ENCODE measurements at places on chromosomes 3 and 15. TPM values are rescaled to one million over a fixed set of nuclear protein-coding genes. Genes with fewer than 3 reads are reported as not detected.

GRCh38 chr3:134749802-134750553 lies 45.1 kb upstream of the EPHB1 start:
- no peak for DNase-seq

DNA sequence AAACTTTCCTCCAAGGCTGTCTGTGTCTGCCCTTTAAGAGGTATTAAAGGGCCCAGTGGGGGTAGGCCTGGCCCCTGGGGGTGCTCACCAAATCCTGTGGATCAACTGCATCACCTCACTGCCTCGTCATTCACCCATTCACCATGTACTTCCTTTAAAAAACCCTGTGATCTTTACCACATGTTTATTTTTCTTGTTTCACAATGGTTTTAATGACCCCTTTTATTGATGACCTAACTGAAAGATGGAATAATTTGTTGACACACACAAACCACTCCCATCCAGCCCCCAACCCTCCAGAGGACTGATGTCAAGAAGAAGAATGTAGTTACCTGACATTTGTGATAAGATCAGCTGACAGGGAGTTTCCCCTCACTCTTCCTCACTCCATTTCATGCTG lies 40.8 kb downstream of the KCNAB1 start:
- DNase-seq = no peak

DNA sequence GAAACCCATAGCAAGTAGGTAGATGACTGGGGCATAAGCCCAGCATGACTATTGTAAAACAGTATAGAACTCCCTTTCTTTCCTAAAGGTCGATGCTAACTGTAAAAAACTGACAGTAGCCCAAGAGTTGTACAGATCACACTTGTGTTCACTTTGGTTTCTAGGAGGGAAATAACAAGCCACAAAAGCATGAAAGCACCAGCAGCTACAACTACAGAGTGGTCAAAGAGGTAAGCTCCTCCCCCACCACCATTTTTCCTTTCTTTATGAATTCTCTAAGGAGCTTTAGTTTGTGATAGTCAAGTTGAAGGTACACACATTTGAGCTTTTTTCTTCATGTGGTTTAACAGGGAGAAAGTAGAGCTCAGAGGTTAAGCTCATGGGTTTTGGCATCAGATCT lies 191.0 kb downstream of the ITPR1 start:
- DNase-seq = no peak

GRCh38 chr15:55628369-55628730 lies 40.2 kb upstream of the PYGO1 start:
- DNase-seq = no peak

SOX14 gene
- total RNA-seq = not detected

GRCh38 chr15:45456212-45457106 lies 66.1 kb downstream of the SLC30A4 start:
- DNase-seq = peak; percentile 31

TAGLN3 gene
- total RNA-seq = not detected

GRCh38 chr3:121165397-121165837 lies 257.4 kb downstream of the STXBP5L start:
- no peak for DNase-seq

DNA sequence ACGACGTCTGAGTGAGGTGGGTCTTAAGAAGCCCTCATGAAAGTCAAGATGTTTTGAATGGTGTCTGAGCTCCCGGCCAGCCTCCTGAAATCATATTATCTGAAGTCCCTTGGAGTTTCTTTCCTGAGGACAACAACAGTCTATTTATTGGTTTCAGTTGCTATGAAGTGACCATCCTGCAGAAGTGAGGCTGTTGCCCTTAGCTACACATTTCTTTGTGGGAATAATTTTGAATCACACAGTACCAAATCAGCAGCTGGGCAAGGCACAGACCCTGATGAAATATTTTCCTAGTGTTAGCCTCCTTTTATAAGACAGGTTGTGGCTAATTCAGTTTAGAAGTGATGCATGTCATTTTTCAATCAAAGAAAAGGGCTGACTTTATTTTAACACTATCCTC lies 220.7 kb upstream of the AZI2 start:
- DNase-seq = no peak

- no peak for DNase-seq
Observed at GRCh38 chr3:12985148-12985547, 88.1 kb downstream of the IQSEC1 start.

- DNase-seq = no peak
Observed at GRCh38 chr3:2468816-2469215, 370.1 kb downstream of the CNTN4 start.

GRCh38 chr3:128591738-128592426 lies 58.7 kb downstream of the RPN1 start:
- DNase-seq = no peak

DNA sequence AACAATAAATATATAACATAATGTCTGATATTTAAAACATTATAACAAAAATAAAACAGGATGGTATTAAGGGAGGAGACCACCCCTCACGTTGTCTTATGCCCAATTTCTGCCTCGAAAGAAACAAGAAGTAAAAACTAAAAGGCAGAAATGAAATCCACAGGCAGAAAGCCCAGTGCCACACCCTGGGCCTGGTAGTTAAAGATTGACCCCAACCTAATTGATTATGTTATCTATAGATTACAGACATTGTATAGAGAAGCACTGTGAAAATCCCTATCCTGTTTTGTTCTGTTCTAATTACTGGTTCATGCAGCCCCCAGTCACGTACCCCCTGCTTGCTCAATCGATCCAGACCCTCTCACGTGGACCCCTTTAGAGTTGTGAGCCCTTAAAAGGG lies 22.3 kb upstream of the ACP3 start:
- no peak for DNase-seq

- DNase-seq = no peak
Observed at GRCh38 chr3:195209083-195209846, 61.7 kb downstream of the XXYLT1 start.

- no peak for DNase-seq
Observed at GRCh38 chr15:68229386-68230156, at the start of gene CLN6. Gene CLN6, minus strand, starts transcription at chr15:68229728. Its CDS starts 144 bp downstream, at chr15:68229584.

GRCh38 chr3:103873897-103874545 lies 1439.2 kb downstream of the ZPLD1 start:
- no peak for DNase-seq

- DNase-seq = no peak
Observed at GRCh38 chr3:149506540-149506939, 32.0 kb downstream of the TM4SF4 start.

DNA sequence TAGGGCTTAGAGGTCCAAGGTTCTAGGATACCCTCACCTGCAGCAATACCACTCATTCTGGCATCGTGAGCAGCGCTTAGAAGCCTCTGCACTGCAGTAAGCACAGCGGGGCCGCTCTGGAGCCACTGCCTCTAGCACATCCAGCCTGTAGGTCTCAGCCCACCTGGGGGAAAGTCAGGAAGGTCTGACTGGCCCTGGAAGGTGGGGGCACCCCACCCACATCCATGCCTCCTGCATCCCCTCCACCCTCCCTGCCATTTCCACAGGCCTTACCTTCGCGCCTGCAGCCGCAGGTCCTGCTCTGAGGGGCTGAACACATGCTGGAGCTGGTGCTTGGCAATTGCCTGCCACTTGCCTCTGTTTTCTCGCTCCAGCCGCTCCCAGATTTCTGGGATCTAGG lies 901 bp upstream of the RASSF1 start:
- no peak for DNase-seq

- no peak for DNase-seq
Observed at GRCh38 chr3:171835613-171836012, 7.5 kb upstream of the TMEM212 start.

- no peak for DNase-seq
Observed at GRCh38 chr3:195001261-195001660, 269.7 kb downstream of the XXYLT1 start.

- no peak for DNase-seq
Observed at GRCh38 chr15:55402707-55403106, 5.5 kb downstream of the CCPG1 start.

IL5RA gene
- not detected for total RNA-seq

- DNase-seq = no peak
Observed at GRCh38 chr3:4738737-4739274, 240.4 kb upstream of the BHLHE40 start.

CADM2 gene
- total RNA-seq = 1.8 TPM

DNA sequence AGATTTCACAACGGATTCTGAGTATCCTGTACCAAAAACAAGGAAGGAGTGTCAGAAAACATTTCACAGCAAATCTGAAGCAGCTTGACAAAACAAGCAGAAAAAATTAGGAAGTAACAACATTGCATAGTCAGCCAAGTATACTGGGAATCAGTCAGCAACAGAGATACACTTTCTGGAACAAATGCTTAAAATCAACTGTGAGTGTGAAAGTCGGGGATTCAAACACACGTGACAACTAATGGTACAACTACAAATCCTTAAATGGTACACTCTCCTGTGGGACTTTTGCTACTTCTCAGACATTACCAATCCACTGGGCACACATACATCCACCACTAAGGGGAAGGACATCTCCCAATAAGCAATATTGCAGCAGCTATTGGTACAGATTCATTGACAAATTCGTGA lies 296.6 kb upstream of the MME start:
- no peak for DNase-seq

- DNase-seq = no peak
Observed at GRCh38 chr15:48550822-48551525, 94.5 kb downstream of the FBN1 start.

DNA sequence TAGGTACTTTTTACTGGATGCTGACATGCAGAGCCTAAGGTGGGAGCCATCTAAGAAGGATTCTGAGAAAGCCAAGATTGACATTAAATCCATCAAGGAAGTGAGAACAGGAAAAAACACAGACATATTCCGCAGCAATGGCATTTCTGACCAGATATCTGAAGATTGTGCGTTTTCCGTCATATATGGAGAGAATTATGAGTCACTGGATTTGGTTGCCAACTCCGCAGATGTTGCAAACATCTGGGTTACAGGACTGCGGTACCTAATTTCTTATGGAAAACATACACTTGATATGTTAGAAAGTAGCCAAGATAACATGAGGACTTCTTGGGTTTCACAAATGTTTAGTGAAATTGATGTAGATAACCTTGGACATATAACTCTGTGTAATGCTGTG lies 125.1 kb downstream of the PLCL2 start:
- no peak for DNase-seq

DNA sequence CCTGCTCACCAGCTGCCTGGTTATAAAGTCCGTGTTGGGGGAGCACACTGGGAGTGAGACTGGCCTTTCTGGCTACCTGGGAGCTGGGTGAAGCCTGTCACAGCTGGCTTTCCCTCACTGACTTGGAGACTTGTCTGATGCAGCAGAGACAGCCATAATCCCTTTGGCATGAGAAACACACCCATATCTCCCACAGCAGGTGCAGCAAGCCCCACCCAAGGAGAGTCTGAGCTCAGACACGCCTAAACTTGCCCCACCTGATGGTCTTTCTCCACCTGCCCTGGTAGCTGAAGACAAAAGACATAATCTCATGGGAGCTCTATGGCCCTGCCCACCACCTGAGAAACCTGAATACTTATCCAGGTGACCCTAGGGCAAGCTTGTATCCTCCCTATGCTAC lies 54.8 kb downstream of the NMD3 start:
- no peak for DNase-seq

DNA sequence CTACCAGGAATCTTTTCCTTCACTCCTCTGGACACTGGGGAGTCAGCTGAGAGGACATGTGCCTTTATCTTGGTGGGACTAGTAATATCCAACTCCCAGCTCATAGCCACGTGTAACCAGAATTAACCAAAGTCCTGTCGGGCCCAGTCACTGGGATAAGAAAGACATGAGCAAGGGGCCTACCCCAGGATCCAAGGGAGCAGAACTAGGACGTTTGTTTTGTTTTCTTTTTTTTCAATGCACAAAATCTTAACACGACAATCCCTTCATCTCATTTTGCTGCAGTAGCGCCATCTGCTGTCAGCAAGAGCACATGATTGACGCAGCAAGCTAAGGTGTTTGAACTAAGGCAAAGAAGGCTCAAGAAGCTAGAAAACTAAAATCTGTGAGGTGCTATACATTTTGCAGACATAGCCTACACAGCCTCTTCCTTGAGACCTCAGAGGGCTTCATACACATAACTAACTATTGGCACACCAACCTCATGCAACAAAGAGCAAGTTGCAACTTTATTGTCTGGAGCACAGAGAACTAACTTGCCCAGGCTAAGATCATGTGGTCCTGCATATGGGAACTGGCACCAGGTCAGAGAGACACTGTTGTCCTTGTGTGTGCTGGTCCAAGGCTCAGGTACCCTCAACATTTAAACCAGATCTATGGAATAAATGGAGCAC lies 43.6 kb downstream of the RLBP1 start:
- DNase-seq = no peak

MYO1E gene
- 121 TPM for total RNA-seq

- peak; percentile 26 for DNase-seq
Observed at GRCh38 chr15:63052961-63053698, 10.6 kb downstream of the TPM1 start.

DNA sequence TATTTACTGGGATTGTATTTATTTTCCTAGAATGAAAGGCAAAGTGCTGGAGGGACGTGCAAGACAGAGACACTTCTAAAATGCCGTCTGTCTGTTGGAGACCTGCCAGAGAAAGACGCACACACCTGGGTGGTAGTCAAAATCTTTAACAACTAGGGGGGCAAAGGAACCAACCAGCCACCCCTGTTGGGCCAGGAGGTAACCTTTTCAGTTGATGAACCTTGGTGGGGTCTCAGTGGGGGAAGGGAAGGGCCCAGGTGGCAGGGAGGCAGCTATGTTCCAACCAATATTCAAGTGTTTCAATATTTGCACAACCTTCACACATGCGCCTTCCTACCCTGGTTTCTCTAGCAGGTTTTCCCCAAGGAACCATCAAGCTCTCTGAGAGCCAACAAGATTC lies 99.0 kb downstream of the MEGF11 start:
- no peak for DNase-seq

DNA sequence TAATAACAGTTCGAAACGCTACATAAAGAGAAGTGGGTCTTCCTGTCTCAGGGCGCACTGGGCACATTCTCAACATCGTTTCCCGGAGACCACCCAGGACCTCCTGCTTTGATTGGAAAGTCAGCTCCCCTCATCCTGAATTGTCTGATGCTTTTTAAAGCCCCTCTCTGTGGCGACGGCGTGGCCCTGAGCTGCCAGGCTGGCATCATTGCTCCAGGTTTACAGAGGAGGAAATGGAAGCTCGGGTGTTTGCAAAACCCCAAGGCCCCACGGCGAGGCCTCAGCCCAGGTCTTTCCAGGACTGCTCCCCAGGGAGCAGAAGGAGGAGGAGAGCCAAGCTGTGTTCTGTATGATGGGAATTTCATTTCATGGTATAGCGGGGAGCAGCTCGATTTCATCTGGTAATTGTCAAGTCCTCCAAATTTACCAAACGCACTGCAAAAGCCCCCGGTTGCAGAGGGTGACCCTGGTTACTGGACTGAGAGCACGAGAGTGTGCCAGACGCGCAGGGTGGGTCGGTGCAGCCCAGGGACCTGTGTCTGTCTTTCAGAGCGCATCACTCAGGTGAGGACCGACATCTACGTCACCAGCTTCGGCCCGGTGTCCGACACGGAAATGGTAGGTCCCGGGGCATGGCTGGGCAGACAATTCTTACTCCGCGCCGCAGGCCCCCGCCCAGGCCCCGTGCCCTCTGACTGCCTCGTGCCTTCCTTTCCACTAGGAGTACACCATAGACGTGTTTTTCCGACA lies 15.9 kb downstream of the GABRA5 start:
- no peak for DNase-seq

- DNase-seq = no peak
Observed at GRCh38 chr3:175571096-175571495, 712.0 kb downstream of the NAALADL2 start.

Data from thoracic aorta (tissue), 2 donors.